Ovary (tissue), 10 donors: ENCODE measurements at places on chromosomes 7 and 10. TPM values are rescaled to one million over a fixed set of nuclear protein-coding genes. Genes with fewer than 3 reads are reported as not detected.

The EPO gene
- total RNA-seq, result 0.25 TPM

The MBL2 gene
- total RNA-seq, result not detected

The ARHGEF5 gene
- total RNA-seq, result 11.2 TPM

The ERVW-1 gene
- total RNA-seq, result not detected

The EEPD1 gene
- 7.6 TPM for total RNA-seq

The PRSS2 gene
- total RNA-seq, result not detected

The RFC2 gene
- 6.4 TPM for total RNA-seq

The HTR7 gene
- 0.35 TPM for total RNA-seq

The ZNF853 gene
- total RNA-seq, result 16.5 TPM

The OR2A42 gene
- total RNA-seq, result not detected

The RBP4 gene
- 6.7 TPM for total RNA-seq

The NANOS1 gene
- 1.8 TPM for total RNA-seq
